ENCODE measurements at places on chromosomes 3 and 15.

DNA sequence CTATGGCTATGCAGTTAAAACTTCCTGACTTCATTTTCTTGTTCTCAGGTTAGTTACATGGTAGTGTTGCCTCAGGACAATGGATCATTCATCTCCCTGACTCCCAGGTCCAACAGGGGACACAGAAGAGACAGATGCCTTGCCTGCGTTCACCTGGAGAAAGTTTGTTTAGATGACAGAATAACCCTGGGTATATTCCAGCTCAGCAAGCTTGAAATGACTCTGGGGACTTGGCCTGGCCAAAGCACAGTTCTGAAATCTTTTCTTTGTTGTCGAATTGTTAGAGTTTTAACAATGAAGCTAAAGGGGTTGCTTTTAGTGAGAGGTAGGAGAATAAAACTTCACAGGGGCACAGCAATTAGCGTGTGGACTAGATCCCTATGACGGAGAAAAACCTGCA, 206.1 kb downstream of the PDZRN3 start:
- DNase-seq: no peak

DNA sequence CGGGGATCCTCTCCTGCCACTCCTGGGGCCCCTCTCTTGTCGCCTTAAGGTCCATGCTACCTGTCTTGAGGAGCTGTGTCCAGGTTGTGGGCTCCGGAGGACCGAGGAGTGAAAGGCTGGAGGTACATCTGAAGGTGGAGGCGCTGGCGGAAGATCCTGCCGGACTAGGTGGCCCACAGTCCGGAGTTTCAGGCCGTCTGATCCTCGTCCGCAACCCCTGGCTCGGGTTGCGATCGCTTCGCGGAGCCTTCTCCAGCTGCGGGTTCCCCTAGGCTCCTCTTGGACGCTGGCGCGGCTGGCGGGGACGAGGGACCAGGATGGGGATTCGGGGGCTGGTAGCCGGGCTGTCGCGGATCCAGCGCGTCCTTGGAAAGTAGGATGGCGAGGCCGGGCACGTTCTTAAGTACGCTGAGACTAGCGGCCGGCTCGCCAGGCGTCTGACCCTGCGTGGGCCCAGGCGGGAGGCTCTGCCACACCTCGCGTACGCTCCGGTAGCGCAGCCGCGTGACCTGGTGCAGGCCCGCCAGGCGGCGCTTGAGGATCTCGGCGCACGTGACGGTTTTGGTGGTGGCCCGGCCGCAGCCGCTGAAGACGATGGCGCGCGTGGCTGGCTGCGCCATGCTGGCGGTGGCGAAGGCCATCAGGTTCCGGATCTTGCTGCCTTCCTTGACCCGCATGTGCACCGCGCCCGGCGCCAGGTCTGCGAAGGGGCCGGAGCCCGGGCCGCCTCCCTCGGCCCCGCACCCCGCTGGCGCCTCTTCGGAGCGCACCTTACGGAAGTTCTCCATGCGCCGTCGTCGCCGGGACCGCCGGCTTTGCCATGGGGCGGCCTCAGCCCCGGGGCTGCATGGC, 550 bp downstream of the RPP25 start:
- DNase-seq: peak; percentile 65

DNA sequence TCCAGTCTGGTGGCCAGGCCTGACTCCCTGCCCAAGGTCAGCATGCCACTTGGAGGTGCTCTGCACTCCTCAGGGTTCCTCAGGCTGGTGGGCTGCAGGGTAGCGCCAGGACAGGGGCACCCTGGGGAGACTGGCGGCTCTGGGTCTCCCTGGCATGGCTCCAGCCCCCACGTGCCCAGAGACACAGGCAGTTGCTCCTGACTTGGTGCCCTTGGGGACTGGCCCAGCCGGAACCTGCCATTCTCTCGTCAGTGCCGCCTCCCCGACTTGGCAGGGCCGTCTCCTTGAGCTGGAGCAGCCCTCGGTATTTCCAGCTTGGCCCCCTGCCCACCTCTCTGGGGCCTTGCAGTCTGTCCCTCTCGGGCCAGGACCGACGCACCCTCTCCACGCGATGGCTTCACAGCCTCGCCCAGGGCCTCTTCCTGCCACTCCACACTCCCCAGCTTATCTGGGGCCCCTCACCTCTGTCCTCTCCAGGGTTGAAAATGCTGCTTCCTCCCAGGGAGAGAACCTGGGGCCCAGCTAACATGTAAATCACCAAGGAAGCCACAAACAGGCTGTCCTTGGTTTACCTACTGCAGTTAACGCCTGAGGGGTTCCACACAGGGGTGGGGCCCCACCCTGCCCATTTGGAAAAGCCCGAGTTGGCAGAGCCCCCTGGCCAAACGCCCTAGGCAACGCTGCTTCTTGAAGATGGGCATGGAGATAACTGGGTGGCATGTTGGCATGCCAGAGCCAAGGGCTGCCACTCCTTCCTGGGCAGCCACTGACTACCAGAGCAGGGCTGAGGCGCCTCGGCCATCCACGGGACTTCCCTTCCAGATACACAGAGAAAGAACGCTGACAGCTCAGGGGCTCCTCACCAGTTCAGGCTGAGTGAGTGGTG, 61.4 kb downstream of the SMAD6 start:
- no peak for DNase-seq

DNA sequence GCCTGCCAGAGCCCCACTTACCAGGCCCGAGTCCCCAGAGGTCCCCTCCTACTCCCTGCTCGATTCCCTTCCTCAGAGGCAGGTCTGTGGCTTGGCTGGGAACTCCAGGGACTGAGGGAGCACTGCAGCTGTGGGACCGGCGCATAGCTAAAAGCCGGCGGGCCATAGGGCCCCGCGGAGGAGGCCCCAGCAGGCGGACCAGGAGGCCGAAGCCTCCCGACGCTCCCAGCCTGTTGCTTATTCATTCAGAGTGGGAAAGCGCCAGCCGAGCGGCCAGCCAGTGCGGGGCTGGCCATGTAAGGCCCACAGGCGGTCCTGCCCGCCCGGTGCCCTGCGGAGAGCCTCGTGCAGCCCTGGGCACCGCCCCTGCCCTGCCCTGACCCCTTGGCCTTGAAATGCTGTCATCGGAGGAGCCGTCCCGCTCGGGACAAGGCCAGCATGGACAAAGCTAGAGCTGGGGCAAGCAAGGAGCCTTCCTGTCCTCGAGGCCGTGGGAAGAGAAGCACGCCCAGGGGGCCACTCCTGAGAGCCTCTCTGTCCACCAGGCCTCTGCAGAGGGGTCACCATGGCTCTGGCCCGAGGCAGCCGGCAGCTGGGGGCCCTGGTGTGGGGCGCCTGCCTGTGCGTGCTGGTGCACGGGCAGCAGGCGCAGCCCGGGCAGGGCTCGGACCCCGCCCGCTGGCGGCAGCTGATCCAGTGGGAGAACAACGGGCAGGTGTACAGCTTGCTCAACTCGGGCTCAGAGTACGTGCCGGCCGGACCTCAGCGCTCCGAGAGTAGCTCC, at the start of gene LOXL1:
Gene LOXL1, plus strand, starts transcription at position 244 of the 784 bp plus-strand sequence. Its CDS starts 322 bp downstream, at position 566.
- DNase-seq: no peak

DNA sequence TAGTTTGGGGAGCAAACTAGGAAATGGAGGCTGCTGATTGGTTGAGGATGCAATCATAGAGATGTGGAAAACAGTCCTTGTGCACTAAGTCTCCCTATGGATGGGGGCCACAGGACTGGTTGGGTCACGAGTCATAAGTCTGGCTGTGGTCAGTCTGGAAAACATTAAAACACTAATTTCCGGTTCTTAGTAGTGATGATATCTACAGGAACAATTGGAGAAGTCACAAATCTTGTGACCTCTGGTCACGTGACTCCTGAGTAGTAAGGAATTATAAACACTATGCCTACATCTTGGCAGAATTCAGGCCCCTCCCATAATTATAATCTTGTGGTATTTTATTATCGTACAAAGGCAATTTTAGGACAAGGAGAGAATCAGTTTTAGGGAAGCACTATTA, 317.3 kb upstream of the ARPP21 start:
- no peak for DNase-seq

DNA sequence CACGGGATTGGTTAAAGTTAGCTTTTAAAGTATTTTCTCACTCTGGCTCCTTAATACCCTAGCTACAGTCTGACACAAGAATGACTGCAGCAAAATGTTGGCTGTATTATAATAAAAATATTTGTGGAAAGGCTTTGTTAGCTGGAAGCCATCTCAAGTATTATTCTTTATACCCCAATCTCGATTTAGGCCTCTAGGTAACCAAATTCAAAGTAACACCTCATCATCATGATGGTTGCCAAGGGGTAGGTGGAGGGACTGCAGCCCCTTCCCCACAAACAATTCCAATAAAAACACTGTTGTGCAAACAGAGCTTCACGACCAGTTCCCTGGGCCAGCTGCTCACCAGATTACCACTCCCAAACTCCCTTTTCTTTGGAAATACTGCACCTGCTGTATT, 759 bp upstream of the GMPS start:
- no peak for DNase-seq

DNA sequence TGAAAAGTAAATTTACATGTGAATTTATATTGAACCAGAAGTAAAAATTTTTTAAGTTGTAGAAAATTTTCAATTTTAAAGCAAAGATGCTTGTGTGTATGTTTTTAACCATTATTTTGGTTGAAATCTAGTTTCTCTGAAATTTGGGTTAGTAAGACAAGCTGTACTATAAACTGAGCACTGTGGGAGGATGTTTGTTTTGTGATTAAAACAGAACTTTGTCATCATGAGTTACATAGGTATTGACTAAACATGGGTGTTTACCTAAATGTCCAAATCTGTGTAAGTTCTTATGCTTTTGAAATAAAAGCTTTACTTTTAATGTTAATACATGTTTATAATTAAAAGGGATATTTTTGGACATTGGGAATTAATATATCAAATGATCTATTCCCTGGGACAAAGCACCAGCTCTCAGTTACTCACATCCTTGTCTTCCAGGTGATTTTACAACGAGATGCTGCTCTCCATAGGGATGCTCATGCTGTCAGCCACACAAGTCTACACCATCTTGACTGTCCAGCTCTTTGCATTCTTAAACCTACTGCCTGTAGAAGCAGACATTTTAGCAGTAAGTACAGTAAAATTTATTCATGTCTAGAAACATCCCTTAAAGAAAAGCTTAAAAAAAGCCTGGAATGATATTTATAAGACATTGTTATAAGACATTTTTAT, 32.7 kb downstream of the RNF13 start:
- no peak for DNase-seq

DNA sequence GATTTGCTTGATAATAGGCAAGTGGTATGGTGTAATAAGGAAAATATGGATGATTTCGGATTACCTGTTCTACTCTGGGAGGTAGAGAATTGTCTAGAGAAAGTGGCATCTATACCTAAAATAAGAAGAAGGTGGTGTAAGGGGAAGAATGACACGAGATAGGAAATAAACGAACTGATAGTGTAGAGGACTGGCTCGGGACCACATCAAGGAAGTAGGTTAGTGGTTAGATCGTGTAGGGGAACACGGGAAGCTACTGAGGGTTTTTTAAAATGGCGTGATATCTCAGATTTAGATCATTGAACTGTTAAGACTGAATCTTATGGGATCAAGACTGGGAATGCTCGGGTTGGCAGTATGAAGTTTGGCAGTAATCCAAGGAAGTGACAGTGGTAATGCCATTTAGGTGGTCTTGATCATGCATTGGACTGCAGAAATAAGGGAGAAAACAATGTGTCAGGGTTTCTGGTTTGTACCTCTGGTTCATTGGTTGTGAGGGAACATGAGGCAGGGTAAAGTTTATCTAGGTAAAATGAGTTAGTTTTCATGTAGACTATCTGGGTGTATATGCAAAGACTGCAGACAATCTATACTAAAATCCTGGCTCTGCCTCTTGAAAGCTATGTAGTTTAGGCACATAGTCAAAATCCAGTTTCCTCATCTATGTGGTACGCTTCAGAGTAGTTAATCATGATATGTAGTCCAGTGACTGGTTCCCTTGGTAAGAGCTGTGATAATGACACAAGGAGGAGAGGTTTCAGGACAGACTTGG, 7.4 kb downstream of the RPL14 start:
- no peak for DNase-seq

- no peak for DNase-seq
Observed at GRCh38 chr3:158050461-158050860, 55.8 kb downstream of the SHOX2 start.

- no peak for DNase-seq
Observed at GRCh38 chr3:124974691-124975090, 40.1 kb upstream of the MUC13 start.
